ENCODE measurements at places on chromosomes 7 and 10. TPM values are rescaled to one million over a fixed set of nuclear protein-coding genes. Genes with fewer than 3 reads are reported as not detected.

The CTNNA3 gene
- total RNA-seq, result 7.1 TPM

The DPP6 gene
- 2.0 TPM for total RNA-seq

The MMD2 gene
- total RNA-seq, result not detected

The RNF148 gene
- total RNA-seq, result 0.89 TPM

The SLC16A9 gene
- total RNA-seq, result 6.5 TPM

The MACC1 gene
- total RNA-seq, result 7.1 TPM

The NME8 gene
- total RNA-seq, result 0.79 TPM

The FZD1 gene
- total RNA-seq, result 15.9 TPM

The LIPM gene
- 17.1 TPM for total RNA-seq

The GPAM gene
- total RNA-seq, result 284 TPM

The MKX gene
- 4.0 TPM for total RNA-seq

The PARD3 gene
- 72.5 TPM for total RNA-seq

The IL6 gene
- total RNA-seq, result 0.30 TPM

The PILRB gene
- total RNA-seq, result 13.4 TPM

The AKR1C4 gene
- not detected for total RNA-seq

The WEE2 gene
- 0.10 TPM for total RNA-seq

The CFTR gene
- total RNA-seq, result 1.2 TPM

The C10orf105 gene
- under 0.01 TPM for total RNA-seq

The EGR2 gene
- total RNA-seq, result 14.9 TPM

Data from skin of body (tissue), 3 donors.